ENCODE measurements at places on chromosomes 7 and 10.

DNA sequence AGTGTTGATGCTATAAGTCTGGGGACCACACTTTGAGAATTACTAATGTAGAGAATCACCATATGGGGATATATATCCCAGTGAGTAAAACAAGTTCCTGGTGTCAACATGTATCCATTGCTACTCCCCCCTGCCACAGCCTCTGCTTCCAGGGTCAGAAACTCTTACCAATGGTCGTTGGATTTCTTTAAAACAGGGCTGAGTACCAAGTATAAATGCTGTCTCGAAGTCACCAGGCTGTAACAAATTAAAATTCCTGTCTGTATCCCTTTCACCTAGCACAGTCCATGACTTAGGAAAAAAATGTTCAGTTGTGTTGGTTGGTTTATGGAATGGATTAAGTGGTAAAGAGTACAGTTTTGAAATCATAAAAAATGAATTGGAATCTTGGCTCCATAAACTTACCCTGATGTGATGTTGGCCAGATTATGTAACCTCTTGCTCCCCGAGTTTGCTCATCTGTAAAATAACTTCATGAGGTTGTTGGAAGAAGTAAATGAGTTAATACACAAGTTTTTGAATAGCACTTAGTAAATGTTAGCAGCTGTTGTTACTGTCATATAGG lies 364.0 kb upstream of the LRGUK start:
- DNase-seq = no peak

DNA sequence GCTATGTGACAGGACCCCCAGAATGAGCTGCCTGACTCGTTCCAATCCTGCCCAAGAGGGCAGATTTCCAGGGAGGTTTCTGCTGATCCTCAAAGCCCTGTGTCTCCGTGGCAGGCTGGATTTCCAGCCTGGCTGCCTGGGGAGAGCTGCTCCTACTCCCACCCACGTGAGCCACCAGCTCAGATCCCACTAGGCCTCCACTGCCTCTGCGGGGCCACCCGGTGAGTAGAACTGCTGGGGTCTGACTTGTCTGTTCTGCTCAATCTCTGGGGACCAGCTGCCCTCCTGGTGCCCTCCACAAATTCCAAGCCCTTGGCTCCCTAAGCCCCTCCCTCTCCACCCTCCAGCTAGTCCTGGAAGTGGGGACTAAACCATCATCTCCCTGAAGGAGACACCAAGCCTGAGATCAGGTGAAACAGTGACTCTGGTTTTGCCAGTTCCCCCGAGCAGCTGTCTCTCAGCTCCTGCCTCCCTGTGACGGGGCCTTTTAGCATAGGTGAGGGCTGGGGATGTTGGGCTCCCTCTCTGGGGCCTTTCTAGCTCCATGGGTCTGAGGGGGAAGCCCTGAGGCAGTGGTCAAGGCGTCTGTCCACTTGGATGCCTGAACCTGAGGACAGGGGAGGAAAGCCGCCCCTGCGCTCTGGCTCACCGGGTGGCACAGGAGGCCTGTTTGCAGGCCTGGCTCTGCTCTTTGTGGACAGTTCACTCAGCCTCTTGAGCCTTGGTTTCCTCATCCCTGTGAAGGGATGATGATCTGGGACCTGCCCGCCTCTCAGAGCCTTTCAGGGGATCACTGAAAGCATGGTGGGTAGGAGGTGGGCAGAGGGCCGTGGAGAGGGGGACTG lies 5.6 kb downstream of the FAM241B start:
- DNase-seq = no peak

DNA sequence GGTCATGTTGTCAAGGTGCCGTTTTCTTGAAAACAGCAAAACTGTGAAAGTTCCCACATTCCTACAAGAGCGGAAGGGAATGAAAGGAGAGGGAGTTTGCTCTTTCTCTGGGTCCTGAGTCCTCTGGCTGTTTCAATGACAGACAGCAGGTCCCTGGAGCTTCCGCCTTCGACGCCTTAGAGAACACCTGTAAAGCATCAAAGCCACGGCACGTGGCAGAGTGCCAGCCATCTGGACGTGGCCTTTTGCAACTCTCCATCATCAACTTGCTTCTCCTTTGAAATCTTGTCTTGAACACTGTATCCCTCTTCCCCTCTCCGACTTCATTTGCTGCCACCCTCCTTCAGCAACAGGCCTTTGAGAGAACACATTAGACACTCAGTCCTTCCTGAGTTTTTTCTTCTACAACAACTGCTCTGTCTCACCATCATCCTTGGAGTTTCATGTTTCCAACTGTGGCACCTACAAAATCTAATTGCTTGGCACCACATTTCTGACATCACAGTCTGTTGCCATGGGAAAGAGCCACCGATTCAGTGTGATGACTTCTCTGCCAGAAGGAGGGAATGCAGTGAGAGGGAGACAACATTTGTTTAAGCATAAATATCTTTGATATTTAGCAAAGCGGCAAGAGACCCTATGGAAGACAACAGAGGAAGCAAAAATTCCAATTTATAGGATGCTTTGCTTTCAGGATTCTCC lies 204.9 kb upstream of the PTER start:
- DNase-seq = no peak

GRCh38 chr10:13485623-13486022 lies 43.2 kb downstream of the BEND7 start:
- DNase-seq = no peak

GRCh38 chr7:128954830-128955802 lies 17.4 kb downstream of the IRF5 start:
- no peak for DNase-seq

GRCh38 chr7:103944230-103944900 lies 45.1 kb downstream of the RELN start:
- no peak for DNase-seq

DNA sequence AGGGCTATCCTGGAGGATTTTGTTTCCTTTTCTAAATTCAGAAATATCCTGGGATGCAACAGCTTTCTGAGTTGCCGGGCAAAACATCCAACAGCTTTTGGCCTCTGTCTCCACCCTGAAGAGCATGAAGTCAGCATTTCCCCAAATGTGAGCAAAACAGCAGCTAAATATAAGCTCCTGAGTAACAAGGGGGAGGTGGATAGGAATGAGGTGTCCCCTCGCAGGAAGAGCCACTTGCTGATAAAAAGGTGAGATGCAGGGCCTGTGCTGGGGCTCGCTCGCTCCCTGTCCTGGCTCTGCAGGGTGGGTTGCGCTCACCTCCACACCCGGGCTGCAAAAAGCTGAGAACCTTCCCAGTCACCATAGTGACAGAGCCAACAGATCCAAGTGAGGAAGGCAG lies 264.3 kb downstream of the ZEB1 start:
- DNase-seq = no peak

GRCh38 chr7:80900583-80901576 lies 18.0 kb downstream of the SEMA3C start:
- DNase-seq = no peak

DNA sequence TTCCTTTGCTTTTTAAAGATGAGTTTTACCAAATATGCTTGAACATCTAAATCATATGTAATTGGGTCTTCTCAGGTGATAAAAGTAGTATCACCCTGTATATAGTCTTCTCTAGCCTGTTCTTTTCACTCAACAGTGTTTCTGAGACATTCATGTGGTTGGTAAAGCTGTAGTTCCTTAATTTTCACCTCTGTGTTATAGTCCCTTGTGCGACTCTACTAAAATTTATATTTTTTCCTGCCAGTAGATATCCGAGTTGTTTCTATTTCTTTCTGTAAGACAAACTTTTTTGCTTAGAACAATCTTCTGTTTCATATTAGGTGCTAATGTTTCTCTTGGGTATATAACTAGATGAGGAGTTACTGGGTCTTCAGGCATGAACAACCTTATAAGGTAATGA lies 35.6 kb downstream of the SYPL1 start:
- DNase-seq = no peak

- no peak for DNase-seq
These were observed 21.2 kb downstream of the TLX1 start for GRCh38 chr10:101152316-101152715.

DNA sequence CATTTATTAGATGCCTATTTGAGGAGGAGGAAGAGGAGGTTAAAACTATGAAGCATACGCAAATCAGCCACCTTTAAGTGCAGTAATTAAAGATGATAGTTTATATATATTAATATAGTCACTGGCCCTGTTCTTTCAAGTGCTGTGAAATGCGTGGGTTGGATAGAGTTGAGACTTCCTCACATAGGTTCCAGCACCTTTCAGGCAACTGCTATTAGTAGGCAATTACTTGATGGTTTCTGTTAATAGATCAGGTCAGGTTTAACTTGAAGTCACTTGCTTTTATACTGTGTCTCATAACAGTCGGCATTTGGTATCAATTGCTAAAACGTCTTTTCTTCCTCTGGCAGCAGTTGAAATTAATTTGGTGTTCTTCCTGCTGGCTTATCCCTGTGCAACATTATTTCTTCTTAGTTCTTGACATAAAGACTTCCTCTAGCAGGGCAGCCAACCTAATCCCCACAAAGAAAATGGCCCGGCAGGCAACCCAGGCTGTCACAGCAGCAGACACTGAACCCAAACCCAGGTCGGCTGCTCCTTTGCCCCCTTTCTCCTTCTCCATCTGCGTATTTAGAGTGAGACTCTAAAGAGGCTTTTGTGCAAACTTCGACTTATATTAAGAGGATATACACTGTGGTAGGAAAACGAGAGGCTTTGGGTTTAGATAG lies 35.3 kb upstream of the BET1 start:
- no peak for DNase-seq
